ENCODE measurements at places on chromosomes 4 and X.

DNA sequence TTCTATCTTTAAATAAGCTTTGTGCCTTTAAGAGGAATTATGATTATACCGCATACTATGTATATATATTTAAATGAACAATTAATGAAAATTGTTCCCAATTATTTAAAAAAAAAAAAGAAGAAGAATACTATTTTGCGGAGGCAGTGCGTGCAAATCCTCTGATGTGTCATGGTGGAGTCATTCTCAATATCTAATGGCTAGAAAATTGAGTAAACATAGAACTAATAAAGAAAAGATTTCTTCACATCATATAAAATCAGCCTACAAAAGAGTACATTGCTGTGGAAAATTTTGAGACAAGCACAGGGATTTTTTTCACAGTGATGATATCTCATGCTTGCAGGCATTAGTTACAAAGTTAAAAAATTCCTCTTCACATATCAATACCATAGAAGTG is 2.6 kb upstream of the EREG start:
- no peak for DNase-seq

- no peak for DNase-seq
Measured at GRCh38 chrX:105461016-105461415, 240.5 kb upstream of the TEX13A start.

GRCh38 chr4:38621028-38621684 is 42.8 kb upstream of the KLF3 start:
- no peak for DNase-seq

DNA sequence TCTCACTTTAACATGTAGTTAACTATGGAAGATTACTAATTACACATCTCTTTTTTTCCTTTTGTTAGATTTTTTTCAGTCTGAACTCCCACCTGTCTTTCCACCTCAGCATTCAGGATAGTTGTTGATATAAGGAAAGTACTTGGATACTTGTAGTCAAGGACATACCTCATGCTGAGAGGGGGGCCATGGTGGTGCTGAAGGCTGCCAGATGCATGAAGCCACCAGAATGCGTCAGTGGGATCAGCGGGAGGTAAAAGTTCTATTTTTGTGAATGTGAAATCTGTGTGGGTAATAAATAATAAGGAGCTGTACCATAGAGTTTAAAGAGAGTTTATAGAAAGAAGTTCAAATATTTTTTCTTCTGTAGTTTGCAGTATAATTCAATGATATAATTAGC is 13.1 kb upstream of the NDST4 start:
- DNase-seq: no peak
